ENCODE measurements at places on chromosomes 7 and 10. TPM values are rescaled to one million over a fixed set of nuclear protein-coding genes. Genes with fewer than 3 reads are reported as not detected.

GPR26 gene
- total RNA-seq = not detected

HYAL4 gene
- total RNA-seq = not detected

SLC13A1 gene
- not detected for total RNA-seq

CAV2 gene
- total RNA-seq = 0.27 TPM

FFAR4 gene
- not detected for total RNA-seq

CYP3A4 gene
- total RNA-seq = not detected

ZDHHC6 gene
- 52.8 TPM for total RNA-seq

MOGAT3 gene
- not detected for total RNA-seq

RELN gene
- total RNA-seq = not detected

PLXNA4 gene
- 0.19 TPM for total RNA-seq

ADO gene
- total RNA-seq = 33.4 TPM

HOXA4 gene
- total RNA-seq = 0.19 TPM

Measured in activated CD8-positive, alpha-beta memory T cell treated with anti-CD3 and anti-CD28 coated beads for 36 hours (primary cell).